ENCODE measurements at places on chromosomes 13 and 19.

GRCh38 chr13:41542281-41542680, 84.9 kb downstream of the RGCC start:
- DNase-seq, result no peak

- no peak for DNase-seq
These were observed 39.4 kb downstream of the ADPRHL1 start for GRCh38 chr13:113413898-113414282.

DNA sequence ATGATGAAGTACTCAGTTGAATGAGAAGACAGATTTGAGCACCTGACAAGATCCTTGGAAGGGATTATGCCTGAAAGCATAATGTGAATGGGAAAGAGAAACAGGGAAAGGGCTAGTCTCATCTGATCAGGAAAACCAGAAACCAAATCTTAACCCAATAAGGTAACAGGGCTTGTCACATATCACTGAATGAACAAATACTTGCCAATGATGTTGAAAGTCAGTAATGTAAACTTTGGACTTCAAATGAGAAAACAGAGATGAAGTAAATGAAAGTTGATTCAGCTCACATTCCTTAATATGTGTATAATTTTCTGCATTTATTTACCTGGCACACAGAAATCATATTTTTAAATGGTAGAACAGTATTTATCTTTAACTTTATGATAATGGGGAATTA, 480.0 kb downstream of the KCTD12 start:
- no peak for DNase-seq

DNA sequence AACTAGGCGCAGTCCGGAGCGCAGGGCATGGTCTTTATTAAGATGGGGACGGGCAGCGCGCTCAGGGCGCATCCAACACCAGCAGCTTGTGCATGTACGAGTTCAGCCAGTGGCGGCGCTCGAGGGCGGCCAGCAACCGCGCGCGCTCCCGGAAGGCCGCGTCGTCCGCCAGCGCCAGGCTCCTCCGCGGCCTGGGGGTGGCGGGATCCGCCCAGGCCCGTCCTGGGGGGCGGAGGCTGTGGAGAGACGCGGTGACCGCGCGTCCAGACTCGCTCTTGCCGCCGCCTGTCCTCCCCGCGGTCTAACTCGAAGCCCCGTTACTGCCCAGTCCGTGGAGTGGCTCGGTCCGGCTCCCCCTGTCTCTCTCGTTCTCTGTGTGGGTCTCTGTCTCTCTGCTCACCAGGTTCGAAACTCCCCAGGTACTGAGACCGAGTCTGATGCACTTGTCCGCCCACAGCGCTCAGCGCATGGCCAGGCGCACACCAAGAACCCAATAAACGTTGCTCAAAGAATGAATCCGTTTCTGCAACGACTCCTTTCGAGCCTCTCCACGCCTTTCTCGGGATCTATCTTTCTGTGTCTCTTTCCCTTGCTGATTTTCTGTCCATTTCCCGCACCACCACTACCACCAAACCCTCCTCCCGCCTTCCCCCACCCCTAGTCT, 702 bp downstream of the PTH2 start:
- no peak for DNase-seq

GRCh38 chr13:77422724-77423123, 95.8 kb upstream of the MYCBP2 start:
- DNase-seq, result no peak

GRCh38 chr13:110822669-110822945, 92.3 kb downstream of the ANKRD10 start:
- no peak for DNase-seq

- no peak for DNase-seq
These were observed 90.0 kb downstream of the PDS5B start for GRCh38 chr13:32676242-32676641.

GRCh38 chr13:75514080-75514995, 23.3 kb downstream of the COMMD6 start:
- no peak for DNase-seq
